Calu3 (cell line): ENCODE measurements at places on chromosomes 16 and 17.
A peak's percentile ranks its signal among the peaks of the same experiment; 100 is the strongest.

DNA sequence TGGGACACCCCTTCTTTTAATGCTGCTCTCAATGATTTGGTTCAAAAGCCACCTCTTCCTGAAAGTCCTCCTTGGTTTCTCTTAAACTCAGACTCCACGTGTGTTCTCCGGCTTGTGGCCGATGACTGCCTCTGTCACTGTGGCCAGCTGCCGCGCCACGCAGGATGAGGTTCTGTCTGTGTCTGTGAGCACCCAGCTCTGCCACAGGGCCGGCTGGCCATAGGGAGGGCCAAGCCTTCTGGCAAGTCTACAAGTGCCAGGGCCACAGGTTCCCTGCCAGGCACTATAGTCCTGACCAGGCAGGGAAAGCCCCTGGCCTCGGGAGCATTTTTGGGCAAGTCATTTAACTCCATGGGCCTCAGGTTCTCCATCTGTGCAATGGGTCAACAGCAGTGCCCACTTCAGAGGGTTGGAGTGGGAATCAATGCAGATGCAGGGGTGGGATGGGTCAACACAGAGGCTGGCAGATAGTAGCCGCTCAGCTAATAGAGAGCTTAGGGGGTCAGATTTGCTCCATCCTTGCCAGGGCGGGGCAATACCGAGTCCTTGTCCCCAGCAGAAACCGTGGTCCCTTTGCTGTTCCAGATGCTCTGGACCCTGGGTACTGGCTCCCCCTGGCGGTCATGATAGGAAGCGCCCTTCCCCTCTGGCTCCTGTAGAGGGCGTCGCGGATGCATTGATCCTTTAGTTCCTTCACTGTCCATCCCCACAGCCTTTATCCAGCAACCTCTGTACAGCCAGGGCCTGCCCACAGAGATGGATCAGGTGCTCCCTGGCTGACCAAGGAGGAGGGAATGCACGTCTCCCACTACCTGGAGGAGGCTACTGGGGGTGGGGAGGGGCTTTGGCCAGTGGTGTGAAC, 19.3 kb upstream of the ADGRG3 start:
- peak; percentile 92 for DNase-seq

DNA sequence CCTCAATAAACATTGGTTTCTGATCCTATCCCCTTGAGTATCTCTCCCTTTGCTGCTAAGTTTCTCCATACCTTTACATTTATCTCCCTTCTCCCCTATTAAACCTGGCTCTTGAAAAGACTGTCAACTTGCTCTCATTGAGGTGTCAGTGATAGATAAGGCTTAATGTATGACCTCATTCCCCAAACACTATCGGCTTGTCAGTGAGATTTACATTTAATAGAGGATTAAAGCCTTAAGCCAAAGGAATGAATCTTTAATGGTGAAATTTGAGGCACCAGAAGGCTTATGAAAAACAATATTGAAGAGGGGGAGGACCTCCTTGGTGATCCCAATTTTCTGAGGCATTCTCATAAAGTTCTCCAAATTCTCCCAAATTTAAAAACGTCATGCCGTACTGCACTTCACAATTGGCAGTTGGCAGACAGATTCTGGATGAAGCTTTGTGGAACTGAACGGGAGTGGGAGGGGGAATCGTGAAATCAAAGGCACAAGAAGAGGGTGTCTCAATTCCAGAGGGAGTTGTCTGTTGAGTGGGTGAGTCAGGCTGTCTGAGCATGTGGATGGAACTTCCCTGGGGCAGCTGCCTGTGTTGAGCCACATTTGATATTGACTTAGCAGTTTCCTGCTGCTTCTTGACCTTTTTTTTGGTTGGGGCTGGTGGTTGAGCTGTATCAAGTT, 478.8 kb downstream of the NPIPA7 start:
- no peak for DNase-seq

DNA sequence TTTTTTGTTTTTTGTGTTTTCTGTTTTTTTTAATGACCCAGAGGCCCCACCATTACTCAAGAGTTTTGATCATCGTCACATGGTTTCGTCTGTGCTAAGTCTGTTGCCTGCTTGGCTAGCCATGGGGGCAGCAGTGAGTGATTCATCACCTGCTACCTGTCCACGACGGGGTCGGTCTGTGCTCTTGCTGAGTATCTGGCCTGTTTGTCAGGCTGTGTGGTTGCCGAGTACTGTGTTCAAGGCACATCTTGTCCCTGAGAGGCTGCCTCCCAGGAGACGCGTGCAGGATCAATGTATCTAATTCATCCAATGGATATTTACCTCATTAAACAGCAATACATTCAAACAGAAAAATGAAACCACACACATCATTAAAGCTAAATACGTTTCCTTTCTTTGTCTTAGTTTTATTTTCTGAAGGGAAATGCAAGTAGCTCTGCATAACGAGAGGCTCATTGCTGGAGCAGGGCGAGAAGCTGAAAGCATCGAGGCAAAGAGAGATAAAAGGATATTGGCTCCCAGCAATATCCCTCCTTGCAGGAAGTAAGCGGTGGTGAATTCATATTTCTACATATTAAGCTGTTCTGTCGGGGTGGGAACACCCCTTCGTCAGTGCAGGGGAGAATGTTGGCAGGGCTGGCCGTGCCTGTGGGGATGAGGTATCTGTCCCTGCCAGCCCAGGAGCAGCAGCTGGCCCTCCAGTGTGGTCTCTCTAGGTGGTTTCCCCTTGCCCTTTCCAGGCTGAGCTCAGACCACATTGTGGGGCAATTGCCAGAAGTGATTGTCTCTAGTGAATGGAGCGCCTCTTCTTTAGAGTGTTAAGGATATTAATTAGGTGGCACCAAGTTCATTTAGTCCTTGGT, 166.2 kb upstream of the ASIC2 start:
- DNase-seq = no peak

DNA sequence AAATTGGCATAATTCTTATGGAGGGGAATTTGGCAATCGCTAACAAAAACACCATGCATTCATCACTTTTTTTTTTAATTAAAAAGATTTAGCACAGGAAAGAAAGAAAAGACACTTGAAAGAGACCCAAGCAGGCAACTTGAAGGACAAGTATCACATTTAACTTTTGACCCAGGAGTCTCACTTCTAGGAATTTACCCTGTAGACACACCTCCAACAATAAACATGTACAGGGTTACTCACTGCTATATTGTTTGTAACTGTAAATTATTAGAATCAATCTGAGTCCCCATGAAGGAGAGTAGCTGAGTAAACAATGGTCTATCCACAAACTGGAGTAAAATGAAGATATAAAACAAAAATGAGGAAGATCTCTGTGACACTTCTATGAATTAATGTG, 10.1 kb downstream of the KIAA0753 start:
- no peak for DNase-seq

DNA sequence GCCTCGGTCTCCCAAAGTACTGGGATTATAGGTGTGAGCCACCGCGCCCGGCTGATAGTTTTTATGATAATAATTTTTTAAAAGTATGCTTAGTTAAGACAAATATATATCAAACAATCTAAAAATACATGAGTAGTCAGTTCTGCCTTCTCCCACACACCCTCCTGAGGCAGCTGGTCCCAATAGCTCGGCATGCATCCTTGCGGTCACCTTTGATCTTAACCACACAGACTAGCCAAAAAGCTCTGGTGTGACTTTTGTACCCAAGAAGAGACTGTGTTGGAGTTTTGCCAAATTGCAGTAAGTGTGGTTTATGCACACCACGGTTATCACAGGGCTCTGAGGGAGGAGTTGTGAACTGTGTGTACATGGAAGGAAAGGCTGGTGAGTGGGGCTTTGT, 25.6 kb downstream of the ATP6V0A1 start:
- no peak for DNase-seq

GRCh38 chr17:69424287-69425041, 10.0 kb downstream of the MAP2K6 start:
- DNase-seq = no peak

- DNase-seq = no peak
Observed at GRCh38 chr17:2904135-2904534, 107.9 kb downstream of the RAP1GAP2 start.

DNA sequence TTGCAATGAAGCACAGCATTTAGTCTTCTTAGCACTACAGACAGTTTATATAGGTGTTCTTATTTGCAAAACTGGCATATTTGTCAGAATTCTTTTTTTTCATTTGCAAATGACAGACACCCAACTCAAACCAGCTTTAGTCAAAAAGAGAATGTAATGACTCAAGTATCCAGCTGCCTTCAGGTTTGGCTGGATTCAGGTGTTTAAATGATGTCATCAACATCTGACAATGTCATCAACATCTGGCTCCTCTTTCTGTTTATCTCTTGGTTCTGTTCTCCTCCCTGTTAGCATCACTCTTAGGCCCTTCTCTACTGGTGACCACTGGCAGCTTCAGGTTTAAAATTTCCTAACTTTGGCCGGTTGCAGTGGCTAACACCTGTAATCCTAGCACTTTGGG, 18.9 kb downstream of the TMC5 start:
- DNase-seq = no peak

- DNase-seq = peak; percentile 70
Observed at GRCh38 chr16:75244225-75244809, 7.1 kb downstream of the BCAR1 start.

GRCh38 chr16:1708083-1708767, 2.2 kb downstream of the MAPK8IP3 start:
- DNase-seq = no peak

GRCh38 chr17:31554930-31555329, 163.5 kb downstream of the RAB11FIP4 start:
- no peak for DNase-seq

DNA sequence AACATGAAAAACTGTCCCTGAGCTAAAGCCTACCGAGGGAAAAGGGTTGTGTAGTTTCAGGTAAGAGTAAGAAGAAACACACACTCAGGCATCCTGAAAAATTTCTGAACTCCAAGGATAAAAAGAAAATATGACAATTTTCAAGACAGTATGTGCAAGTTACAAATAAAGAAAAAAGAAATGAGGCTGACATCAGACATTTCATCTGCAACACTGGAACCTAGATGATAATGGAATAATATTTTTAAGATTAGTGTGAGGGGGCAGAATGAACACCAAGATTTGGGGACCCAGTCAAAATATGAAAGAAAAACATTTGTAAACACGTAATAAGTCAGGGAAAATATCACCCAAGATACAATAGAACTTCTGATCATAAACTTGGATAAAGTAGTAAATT, 135.9 kb upstream of the PSMD7 start:
- DNase-seq = no peak

DNA sequence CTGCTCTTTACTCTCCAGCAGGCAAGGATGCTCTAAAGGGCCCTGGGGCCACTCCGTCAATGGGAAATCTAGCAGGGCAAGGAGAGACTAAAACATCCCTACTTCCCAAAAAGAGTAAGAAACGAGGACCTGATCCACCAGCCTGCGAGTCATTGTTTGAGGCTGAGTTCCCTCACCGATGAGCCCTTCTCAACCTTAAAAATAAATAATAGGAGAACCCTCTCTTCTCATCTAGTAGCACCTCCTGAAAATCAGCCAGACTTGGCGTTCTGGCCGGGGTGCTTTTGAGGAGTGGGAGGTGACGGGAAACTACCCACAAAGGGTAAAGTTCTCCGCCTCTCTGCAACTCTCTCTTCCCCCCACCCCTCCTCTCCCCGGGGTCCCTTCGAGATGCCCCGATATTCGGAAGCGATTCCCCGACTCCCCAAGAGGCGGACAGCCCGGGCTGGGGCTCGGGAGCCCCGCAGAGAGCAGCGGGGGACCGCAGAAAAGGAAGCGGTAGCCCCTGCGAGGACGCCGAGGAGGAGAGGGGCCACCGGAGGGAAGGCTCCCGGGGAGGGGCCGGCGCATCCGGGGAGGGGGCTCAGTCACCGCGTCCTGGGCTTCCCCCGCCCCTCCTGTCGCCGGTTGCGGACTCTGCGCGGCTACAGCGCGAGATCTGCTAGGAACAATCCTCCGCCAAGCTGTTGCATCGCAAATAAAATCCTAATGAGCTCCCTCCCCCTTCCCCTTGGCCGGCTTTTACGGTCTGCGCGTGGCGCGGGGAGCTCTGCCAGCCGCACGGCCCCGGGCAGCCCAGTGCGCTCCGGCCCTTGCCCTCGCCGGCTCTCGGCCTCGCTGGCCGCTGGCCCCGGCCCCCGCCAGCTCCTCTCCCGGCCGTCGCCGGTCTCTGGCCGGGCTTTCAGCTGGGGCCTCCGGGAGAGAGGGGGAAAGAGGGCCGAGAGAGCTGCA, 1.3 kb downstream of the HOXB9 start:
- peak; percentile 64 for DNase-seq

DNA sequence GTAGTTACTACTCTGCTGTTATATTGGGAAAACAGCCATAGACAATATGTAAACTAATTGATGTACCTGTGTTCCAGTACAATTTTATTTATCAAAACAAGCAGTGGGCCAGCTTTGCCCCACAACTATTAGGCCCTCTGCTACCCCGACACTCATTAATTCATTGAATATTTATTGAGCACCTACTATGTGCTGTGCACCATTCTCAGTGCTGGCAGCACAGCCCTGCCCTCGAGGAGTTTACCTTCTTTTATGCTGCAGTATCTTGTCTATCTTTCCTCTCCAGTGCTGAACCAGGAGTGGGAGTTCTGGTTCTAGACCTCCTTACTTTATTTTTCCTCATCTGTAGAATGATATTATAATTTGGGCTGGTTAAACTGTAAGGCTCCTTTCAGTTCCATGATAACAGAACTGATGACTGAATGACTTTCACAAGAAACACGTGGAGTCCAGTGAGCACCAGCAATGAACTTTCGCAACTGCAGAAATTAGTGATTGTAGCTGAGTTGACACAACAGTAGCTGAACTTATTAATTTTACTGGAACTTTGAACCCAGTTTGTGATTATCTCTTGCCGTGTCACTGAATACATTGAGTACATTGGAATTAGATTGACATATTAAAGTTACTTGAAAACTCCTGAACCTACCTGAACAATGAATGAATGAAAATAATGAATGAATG, 2.4 kb downstream of the GOSR2 start:
- DNase-seq = no peak
